Vein endothelial cell (primary cell): ENCODE measurements at places on chromosomes 11 and 22. TPM values are rescaled to one million over a fixed set of nuclear protein-coding genes. Genes with fewer than 3 reads are reported as not detected.

The SOX10 gene
- not detected in 2 replicates for total RNA-seq

The APOBEC3F gene
- total RNA-seq = 2.1 and 5.9 TPM in 2 replicates

The EXPH5 gene
- under 0.01 and 0.19 TPM in 2 replicates for total RNA-seq

The SCN3B gene
- 0.65 and 1.7 TPM in 2 replicates for total RNA-seq
